A549 treated with GW870086 at 1 μM for 4 hours (cell line): ENCODE measurements at places on chromosomes 7 and 10. TPM values are rescaled to one million over a fixed set of nuclear protein-coding genes. Genes with fewer than 3 reads are reported as not detected.

The TMEM176B gene
- 0.11 TPM in 1 of 5 replicates, not detected in the others for total RNA-seq

The ZNF800 gene
- 9.7 to 12.1 TPM (median 10.8 TPM) in 5 replicates for total RNA-seq

The LRRC18 gene
- total RNA-seq = not detected in 5 replicates

The CAPZA2 gene
- total RNA-seq = 107 to 178 TPM (median 126 TPM) in 5 replicates

The ERVW-1 gene
- not detected in 5 replicates for total RNA-seq

The SLC18A3 gene
- total RNA-seq = not detected in 5 replicates

The CPEB3 gene
- total RNA-seq = 0.31 to 0.44 TPM (median 0.38 TPM) in 5 replicates

The ITGA8 gene
- total RNA-seq = not detected in 5 replicates

The NPY4R2 gene
- total RNA-seq = 16.1 to 27.6 TPM (median 24.7 TPM) in 5 replicates

The ACSL5 gene
- 0.10 to 0.39 TPM (median 0.26 TPM) in 5 replicates for total RNA-seq

The CCDC186 gene
- 2.8 to 6.2 TPM (median 5.4 TPM) in 5 replicates for total RNA-seq

The SPDYE2B gene
- total RNA-seq = not detected in 5 replicates
